Spinal cord (tissue), 10 donors: ENCODE measurements at places on chromosomes 1 and 21. TPM values are rescaled to one million over a fixed set of nuclear protein-coding genes. Genes with fewer than 3 reads are reported as not detected.
A peak's percentile ranks its signal among the peaks of the same experiment; 100 is the strongest.

GRCh38 chr1:200036619-200037270 is 9.2 kb downstream of the NR5A2 start:
- no peak overlapping the region for H3K27ac ChIP-seq
- peaks cover 97% of the 10 kb centered on the region for H3K27me3 ChIP-seq
- H3K36me3 ChIP-seq: no peaks in the 10 kb centered on the region

DNA sequence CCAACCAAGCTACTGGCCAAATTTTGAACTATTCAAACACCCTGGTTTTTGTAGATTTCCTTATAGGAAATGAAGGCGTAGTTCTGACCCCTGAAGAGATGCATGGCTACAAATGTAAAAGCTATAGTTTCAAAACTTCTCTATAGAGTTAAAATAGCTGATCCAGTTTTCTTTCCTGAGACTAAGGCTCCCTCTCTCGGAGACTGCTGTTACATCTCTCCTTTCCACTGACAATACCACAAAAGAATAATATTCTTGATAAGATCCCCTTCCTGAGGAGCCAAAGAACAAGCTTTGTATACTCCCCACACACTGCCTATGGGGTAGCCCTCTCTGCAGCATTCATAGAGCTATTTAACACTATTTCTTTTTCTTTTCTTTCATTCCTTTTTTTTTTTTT is 6.7 kb upstream of the CFAP126 start:
- H3K4me1 ChIP-seq: no peaks in the 10 kb centered on the region
- H3K4me3 ChIP-seq: no peak overlapping the region
- DNase-seq: peak; percentile 39
- no peaks in the 10 kb centered on the region for H3K36me3 ChIP-seq

DNA sequence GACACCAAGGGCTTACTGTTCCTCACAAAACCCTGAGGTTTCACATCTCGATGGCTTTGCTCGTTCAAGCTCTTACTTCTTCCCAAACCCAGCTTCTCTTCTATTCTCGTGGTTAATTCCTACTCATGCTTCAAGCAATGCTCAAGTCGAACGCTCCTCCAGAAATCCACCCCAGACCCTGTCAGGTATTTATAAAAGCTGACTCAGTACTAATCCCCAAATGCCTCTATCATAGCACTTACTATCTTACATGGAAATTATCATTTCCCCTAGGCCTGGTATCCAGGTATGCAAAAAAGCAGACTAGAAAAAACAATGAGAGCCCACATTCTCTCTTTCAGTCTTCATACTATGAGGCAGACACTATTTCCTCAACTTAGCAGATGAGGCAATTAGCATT is 6.3 kb downstream of the EBNA1BP2 start:
- H3K27me3 ChIP-seq: no peaks in the 10 kb centered on the region
- H3K4me1 ChIP-seq: no peaks in the 10 kb centered on the region
- no peak for DNase-seq
- no peak overlapping the region for H3K4me3 ChIP-seq
- H3K36me3 ChIP-seq: peaks cover 32% of the 10 kb centered on the region

DNA sequence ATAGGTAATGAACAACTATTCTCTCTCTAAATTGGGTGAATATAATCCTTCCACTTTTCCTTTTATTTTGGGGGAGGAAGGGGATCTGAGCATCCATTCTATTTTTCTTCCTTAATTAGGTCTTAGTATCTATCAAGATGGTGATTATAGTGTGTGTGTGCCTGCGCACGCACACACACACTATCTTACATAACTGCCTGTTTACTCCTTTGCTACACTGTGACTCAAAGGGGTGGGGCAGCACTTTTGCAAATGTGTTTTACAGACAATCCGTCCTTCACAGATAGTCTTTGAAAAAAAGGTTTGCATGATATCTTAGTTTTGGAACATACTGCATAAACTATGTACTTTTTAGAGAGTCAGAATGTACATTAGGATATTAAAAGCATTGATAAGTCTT is 191.5 kb downstream of the SDCCAG8 start:
- no peaks in the 10 kb centered on the region for H3K36me3 ChIP-seq
- H3K4me3 ChIP-seq: no peak overlapping the region
- DNase-seq: no peak
- H3K4me1 ChIP-seq: no peaks in the 10 kb centered on the region

GRCh38 chr1:89724369-89725010 is 91.6 kb downstream of the LRRC8C start:
- DNase-seq: no peak
- no peaks in the 10 kb centered on the region for H3K4me1 ChIP-seq
- H3K27ac ChIP-seq: no peak overlapping the region
- no peak overlapping the region for H3K4me3 ChIP-seq
- no peaks in the 10 kb centered on the region for H3K27me3 ChIP-seq
- H3K36me3 ChIP-seq: no peaks in the 10 kb centered on the region

GRCh38 chr1:233487408-233487807 is 126.5 kb upstream of the KCNK1 start:
- DNase-seq: no peak
- H3K36me3 ChIP-seq: no peaks in the 10 kb centered on the region
- no peaks in the 10 kb centered on the region for H3K4me1 ChIP-seq
- no peak overlapping the region for H3K4me3 ChIP-seq
- H3K27me3 ChIP-seq: no peaks in the 10 kb centered on the region
- no peak overlapping the region for H3K27ac ChIP-seq

GRCh38 chr1:66335859-66336640 is 197.9 kb upstream of the SGIP1 start:
- DNase-seq: no peak
- H3K4me1 ChIP-seq: peaks cover 15% of the 10 kb centered on the region
- H3K27me3 ChIP-seq: no peaks in the 10 kb centered on the region
- H3K36me3 ChIP-seq: peaks cover 6% of the 10 kb centered on the region
- no peak overlapping the region for H3K4me3 ChIP-seq

DNA sequence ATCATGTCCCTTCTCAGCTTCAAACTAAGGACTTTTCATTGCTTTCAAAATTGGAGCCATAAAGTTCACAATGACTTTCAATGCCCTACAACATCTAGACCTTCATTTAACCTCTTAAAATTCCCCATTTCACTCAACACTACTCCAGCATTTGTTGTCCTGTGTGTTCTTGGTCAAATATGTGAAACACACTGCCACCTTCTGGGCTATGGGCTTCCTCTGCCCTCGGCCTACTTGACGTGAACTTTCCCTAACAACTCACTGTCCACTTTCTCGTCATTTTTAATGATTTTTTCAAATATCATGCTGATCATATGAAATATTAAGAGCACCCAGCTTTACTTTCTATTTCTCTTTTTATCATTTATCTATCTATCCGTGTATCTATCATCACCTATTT is 2018.4 kb downstream of the NCAM2 start:
- no peaks in the 10 kb centered on the region for H3K4me1 ChIP-seq
- no peak for DNase-seq
- no peaks in the 10 kb centered on the region for H3K36me3 ChIP-seq
- H3K27ac ChIP-seq: no peak overlapping the region
- no peak overlapping the region for H3K4me3 ChIP-seq

DNA sequence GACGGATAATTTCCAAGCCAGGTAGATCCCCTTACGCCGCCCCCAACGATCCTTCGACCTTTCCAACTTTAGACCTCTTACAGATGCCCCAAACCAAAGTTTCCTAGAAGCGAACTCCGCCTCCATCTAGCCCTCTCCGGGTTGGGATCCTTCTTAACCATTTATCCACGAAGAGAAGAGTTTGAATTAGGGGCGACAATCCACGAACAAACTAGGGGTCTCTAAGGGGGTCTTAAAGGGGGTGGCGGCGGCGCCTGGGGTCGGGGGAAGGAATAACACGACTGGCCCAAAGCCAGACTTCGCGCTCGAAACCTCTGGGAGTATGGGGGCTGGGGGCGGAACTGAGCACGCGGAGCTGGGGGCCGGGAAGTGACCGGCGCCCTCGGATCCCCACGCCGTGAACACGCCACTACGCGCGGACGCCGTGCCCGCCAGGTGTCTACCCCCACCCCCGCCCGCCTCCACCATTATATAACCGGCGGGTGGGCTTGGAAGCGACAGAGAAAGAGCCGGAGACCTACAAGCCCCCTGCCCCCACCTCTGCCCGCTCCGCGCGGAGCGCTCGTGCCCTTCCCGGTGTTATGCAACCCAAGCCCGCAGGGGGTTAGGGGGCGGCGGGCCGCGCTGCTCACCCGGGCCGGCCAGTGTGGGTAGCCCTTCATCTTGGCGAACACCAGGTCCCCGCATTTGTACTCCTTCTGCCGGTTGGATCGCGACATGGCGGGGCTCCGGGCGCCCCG is 594 bp downstream of the HDGF start:
- DNase-seq: no peak
- peak overlapping the region; percentile 99 for H3K27ac ChIP-seq
- no peaks in the 10 kb centered on the region for H3K27me3 ChIP-seq
- peaks cover 58% of the 10 kb centered on the region for H3K4me1 ChIP-seq

DNA sequence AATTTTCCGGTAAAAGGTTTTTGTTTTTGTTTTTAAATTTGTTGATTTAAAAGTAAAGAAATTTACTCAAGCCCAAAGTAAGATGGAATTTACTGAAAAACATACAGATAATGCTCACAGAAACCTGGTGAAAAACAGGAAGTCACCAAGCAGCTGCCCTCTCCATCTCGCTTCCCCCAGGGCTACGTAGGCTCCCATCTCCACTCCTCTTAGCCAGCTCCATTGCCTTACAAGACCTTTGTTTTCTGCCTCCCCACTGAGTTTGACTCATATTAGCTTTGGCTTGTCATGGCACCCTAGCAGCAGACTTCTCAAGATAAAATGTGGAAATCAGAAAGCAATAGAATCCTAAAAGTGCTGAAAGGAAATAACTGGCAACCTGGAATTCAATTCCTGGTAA is 57.9 kb downstream of the PHTF1 start:
- no peak overlapping the region for H3K4me3 ChIP-seq
- peaks cover 11% of the 10 kb centered on the region for H3K36me3 ChIP-seq
- no peak for DNase-seq
- H3K4me1 ChIP-seq: no peaks in the 10 kb centered on the region

- no peak for DNase-seq
- no peak overlapping the region for H3K27ac ChIP-seq
- H3K4me1 ChIP-seq: no peaks in the 10 kb centered on the region
- no peaks in the 10 kb centered on the region for H3K27me3 ChIP-seq
- H3K4me3 ChIP-seq: no peak overlapping the region
- H3K36me3 ChIP-seq: no peaks in the 10 kb centered on the region
These were observed 105.1 kb upstream of the USP25 start for GRCh38 chr21:15624646-15625045.

- H3K4me1 ChIP-seq: peaks cover 39% of the 10 kb centered on the region
- no peak overlapping the region for H3K4me3 ChIP-seq
- H3K27ac ChIP-seq: no peak overlapping the region
- H3K27me3 ChIP-seq: no peaks in the 10 kb centered on the region
- H3K36me3 ChIP-seq: no peaks in the 10 kb centered on the region
- DNase-seq: no peak
These were observed 478.2 kb upstream of the VAMP3 start for GRCh38 chr1:7292714-7293419.

DNA sequence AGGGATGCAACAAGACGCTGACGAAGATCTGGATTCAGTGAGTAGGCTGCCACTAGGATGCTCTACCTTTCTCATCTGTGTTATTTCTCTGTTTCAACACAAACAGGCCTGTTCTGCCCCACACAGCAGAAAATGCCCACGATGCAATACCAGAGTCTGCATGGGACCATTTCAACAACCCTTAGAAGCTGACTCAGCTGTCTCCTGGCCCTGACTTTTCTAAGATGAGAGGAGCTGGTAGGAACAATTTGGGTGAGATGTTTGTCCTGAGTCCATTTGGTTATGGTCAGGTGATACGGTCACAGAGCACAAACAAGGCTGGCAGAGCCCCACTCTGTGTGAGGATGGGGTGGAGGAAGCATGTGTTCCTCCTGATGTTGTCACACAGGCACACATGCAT is 11.5 kb upstream of the SLC2A1 start:
- H3K27me3 ChIP-seq: no peaks in the 10 kb centered on the region
- no peaks in the 10 kb centered on the region for H3K36me3 ChIP-seq
- no peak overlapping the region for H3K27ac ChIP-seq
- H3K4me1 ChIP-seq: peaks cover 5% of the 10 kb centered on the region
- H3K4me3 ChIP-seq: no peak overlapping the region
- no peak for DNase-seq

MTARC1 gene
- 19.4 TPM for total RNA-seq

EFNA3 gene
- 12.3 TPM for total RNA-seq

CD101 gene
- 1.4 TPM for total RNA-seq

STUM gene
- total RNA-seq: 9.2 TPM
